ENCODE measurements at places on chromosomes 7 and 10.

GRCh38 chr7:68917041-68917651, 681.1 kb upstream of the AUTS2 start:
- peaks cover 5% of the 10 kb centered on the region for H3K27me3 ChIP-seq
- H3K4me3 ChIP-seq: no peak overlapping the region
- H3K36me3 ChIP-seq: no peaks in the 10 kb centered on the region

DNA sequence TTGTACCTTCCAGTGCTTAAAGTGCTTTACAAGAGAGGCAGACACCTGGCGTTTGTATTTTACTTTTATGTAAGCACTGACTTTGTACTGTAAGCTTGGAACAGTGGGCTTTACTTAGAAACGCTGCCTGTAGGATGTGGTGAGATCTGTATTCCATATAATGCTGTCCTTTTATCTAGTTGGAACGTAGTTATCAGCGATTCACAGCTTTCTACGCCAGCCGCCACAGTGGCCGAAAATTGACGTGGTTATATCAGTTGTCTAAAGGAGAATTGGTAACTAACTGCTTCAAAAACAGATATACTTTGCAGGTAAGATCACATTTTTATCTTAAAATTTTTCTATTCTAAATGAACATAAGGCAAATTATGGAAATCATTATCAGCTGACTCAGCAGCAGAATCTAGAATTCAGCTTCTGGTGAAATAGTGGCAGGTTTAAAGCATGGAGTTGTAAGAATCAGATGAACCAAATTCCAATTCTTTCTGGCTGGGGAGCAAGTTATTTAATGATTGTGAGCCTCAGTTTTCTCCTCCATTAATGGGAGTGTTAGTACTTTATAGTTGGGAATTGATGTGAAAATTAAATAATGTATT, 91.5 kb downstream of the CUL1 start:
- H3K4me3 ChIP-seq: no peak overlapping the region
- H3K4me1 ChIP-seq: no peaks in the 10 kb centered on the region

GRCh38 chr7:105779856-105780780, 96.3 kb downstream of the ATXN7L1 start:
- peaks cover 3% of the 10 kb centered on the region for H3K36me3 ChIP-seq
- no peaks in the 10 kb centered on the region for H3K27me3 ChIP-seq
- no peak overlapping the region for H3K27ac ChIP-seq
- peaks cover 18% of the 10 kb centered on the region for H3K4me1 ChIP-seq
- DNase-seq: no peak
- no peak overlapping the region for H3K4me3 ChIP-seq

DNA sequence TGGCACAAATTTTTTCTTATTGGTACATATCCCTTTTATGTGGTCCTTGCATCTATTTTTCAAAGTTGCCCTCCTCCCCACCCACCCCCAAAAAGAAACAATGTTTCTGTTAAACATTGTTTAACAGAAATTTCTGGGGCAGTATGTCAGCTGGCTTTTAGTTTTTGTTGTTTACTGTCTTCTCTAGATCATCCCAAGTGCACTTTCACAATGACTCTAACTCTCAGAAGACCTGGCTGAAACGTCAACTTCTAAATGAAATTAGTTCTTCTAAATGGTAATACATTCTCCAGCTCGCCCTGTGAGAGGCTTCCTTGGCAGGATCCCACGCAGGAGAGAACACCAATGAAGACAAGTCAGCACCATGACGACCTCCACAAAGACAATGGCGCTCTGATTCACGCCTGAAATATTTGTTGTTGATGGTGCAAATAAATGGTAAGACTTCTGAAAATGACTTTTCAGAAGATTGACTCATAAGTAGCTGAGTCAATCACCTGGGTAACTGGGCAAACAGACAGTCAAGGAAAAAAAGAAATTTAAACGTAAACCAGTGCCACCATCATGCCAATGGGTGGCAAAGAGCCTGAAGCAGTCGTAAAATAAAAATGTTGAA, 293.7 kb downstream of the FZD1 start:
- H3K4me1 ChIP-seq: peaks cover 4% of the 10 kb centered on the region
- no peaks in the 10 kb centered on the region for H3K36me3 ChIP-seq
- peaks cover 4% of the 10 kb centered on the region for H3K27me3 ChIP-seq
- peak overlapping the region; percentile 15 for H3K27ac ChIP-seq

- peak; percentile 63 for DNase-seq
- no peak overlapping the region for H3K4me3 ChIP-seq
- no peaks in the 10 kb centered on the region for H3K36me3 ChIP-seq
- H3K4me1 ChIP-seq: peaks cover 6% of the 10 kb centered on the region
- H3K27ac ChIP-seq: no peak overlapping the region
Observed at GRCh38 chr7:128347647-128348097, 4.0 kb upstream of the RBM28 start.

DNA sequence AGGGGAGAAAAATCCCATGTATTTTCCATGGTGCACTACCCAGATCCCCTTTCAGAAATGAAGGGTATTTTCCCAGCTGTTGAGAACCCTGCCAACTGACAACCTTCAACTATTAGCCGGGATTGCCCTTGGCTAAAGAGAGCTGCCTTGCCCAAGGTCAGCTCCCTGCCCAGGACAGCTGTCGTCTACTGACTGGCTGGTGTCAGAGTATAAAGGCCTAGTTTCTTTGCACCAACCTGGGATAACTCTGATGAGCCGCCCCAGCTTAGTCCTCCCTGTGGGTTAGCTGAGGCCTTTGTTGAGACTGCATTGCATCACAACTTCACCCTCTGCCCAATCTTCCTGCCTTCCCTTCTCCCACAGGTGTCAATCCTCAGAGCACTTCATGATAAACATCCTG, 147.2 kb upstream of the RHEB start:
- no peaks in the 10 kb centered on the region for H3K27me3 ChIP-seq
- H3K27ac ChIP-seq: no peak overlapping the region
- peaks cover 4% of the 10 kb centered on the region for H3K4me1 ChIP-seq

GRCh38 chr7:141708351-141708750, at the start of gene WEE2:
Gene WEE2 (plus strand): TSS chr7:141708353. CDS start chr7:141708759, 406 bp downstream.
- H3K27ac ChIP-seq: no peak within 1 kb of the TSS
- H3K36me3 ChIP-seq: no peaks in the 10 kb centered on the region
- H3K27me3 ChIP-seq: peaks cover 2% of the 10 kb centered on the region

DNA sequence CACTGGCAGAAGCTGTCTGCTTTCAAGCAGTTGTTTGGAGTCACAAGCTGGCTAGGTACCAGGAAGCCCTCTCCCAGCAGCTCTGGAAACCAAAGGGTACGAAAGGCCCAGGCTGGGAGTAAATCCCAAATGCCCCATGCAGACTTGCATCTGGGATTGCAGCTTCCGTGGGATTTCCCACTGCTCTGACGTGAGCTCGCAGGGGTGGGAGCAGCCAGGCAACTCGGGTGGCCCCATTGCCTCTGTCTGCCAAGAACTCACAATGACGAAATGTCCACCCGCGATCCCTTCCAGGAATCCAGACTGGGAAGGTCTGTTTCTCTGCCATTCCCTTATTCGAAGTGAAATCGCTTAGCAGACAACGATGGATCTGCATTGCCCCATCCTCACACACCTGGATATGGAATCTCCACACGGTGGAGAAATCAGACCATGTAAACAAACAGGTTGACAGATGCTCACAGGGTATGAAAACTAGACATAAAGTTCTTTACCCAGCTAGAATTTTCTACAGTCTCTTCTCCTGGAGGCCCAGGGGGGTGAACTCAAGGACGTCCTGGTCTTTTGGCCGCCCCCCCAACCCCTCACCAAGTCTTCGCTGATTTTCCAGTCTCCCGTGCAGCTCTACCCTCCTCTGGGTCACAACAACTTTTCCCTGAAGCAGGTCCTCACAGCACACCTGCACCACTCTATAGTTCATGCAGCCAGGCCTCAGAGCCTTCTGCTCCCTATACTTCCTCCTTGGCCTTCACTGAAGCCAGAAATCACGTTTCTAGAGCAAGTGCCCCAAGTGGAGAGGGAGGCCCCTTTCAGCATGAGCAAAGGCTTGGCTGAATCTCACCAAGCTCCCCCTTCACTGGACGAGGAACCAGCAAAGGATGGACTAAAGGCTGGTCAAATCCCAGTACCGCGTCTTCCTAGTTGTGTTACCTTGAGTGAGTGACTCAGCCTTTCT, 20.0 kb downstream of the SH3PXD2A start:
- no peak overlapping the region for H3K27ac ChIP-seq
- peaks cover 2% of the 10 kb centered on the region for H3K4me1 ChIP-seq
- DNase-seq: peak; percentile 84
- no peak overlapping the region for H3K4me3 ChIP-seq
- no peaks in the 10 kb centered on the region for H3K27me3 ChIP-seq
- H3K36me3 ChIP-seq: no peaks in the 10 kb centered on the region

DNA sequence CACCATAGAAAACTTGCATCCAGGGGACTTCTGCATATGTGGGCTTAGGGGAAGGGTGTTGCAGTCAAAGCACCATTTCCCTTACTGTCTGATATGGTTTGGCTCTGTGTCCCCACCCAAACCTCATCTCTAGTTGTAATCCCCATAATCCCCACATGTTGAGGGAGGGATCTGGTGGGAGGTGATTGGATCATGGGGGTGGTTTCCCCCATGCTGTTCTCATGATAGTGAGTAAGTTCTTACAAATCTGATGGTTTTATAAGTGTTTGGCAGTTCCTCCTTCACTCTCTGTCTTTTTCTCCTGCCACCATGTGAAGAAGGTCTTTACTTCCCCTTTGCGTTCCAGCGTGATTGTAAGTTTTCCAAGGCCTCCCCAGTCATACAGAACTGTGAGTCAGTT, 177.4 kb downstream of the ADK start:
- H3K27ac ChIP-seq: no peak overlapping the region
- no peak for DNase-seq
- no peaks in the 10 kb centered on the region for H3K36me3 ChIP-seq
- no peaks in the 10 kb centered on the region for H3K4me1 ChIP-seq
- no peak overlapping the region for H3K4me3 ChIP-seq

DNA sequence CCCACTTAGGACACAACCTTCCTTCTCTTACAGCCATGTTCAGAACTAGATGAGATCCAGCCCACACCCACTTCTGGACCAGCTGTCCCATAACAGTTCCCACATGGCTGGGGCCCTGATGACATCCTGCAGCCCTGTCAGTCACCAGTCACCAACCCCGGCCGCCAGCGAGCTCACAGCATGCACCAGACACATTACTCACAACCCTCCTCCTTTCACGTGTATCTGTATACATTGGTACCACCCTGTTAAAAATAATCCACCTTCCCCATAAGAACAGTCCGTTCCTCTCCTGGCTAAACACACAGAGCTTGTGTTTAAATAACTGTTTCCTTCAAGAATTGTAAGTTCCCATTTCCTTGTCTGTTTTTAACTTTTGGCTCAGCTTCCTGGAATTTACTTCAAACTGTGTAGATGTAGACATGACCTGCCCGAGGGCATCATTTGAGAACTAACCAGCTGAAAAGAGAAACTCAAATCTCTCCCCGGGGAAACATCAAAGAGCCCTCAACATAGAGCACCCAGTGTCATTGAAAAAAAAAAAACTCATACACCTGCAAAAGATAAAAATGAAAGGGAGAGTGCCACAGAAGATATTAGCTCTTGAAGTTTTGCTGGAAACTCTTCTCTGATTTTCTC, 26.0 kb upstream of the PRLHR start:
- no peaks in the 10 kb centered on the region for H3K4me1 ChIP-seq
- H3K36me3 ChIP-seq: no peaks in the 10 kb centered on the region
- H3K27me3 ChIP-seq: peaks cover 8% of the 10 kb centered on the region
- no peak overlapping the region for H3K27ac ChIP-seq

GRCh38 chr10:49577182-49577925, 32.8 kb upstream of the SLC18A3 start:
- H3K36me3 ChIP-seq: no peaks in the 10 kb centered on the region
- DNase-seq: no peak
- peaks cover 4% of the 10 kb centered on the region for H3K27me3 ChIP-seq
- peaks cover 2% of the 10 kb centered on the region for H3K4me1 ChIP-seq
- no peak overlapping the region for H3K4me3 ChIP-seq

DNA sequence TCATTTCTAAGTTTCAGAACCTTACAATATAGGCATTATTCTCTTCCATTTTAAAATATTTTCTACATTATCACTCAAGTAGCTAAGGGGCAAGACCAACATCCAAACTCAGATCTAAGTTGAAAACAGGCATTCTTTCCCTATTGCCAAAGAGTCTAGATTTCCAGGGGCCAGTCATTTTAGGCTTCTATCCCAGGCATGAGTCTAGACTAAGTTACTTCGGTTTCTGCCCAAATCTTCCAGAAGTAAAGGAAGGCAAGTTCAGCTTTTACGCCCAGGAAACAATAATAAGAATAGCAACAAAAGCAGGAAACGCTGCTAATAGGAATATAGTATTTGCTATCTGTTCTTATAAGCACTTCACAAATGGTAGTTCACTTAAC, 189.9 kb downstream of the DGKI start:
- no peaks in the 10 kb centered on the region for H3K36me3 ChIP-seq
- H3K27ac ChIP-seq: no peak overlapping the region

GRCh38 chr10:93947055-93947454, 46.7 kb upstream of the PLCE1 start:
- no peak overlapping the region for H3K4me3 ChIP-seq
- H3K27me3 ChIP-seq: no peaks in the 10 kb centered on the region
- DNase-seq: peak; percentile 44
- H3K36me3 ChIP-seq: no peaks in the 10 kb centered on the region
- H3K4me1 ChIP-seq: peaks cover 9% of the 10 kb centered on the region
- H3K27ac ChIP-seq: peak overlapping the region; percentile 94

DNA sequence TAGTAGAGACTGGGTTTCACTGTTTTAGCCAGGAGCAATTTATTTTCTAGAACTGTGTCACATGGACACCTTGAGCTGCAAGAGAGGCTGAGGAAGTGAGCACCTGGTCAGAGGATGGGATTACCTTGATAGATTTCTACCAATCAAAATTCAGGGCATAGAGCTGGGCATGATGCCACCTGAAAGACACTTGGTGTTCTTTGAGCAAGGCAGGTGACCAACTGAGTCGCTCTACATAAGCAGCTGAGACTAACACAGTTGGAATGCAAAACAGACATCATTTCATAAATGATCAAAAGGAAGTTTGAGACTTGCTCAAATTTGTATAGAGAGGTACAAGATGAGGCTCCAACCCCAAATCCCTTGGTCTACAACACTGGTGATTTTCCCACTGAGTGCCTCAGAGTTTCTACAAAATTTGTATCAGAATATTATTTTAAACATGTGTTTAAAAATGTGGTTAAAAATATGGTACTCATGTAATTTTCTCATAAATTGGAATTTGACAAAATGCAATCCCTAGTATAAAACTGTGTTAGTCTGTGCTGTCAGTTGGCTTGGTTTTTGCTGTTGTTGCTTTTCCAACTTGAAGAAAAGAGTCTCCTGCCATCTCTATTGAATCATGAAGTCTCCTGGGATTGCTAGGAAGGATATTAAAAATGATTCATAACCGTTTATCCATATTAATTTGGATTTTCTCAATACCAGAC, 156.4 kb upstream of the MDFIC start:
- no peaks in the 10 kb centered on the region for H3K4me1 ChIP-seq
- H3K4me3 ChIP-seq: no peak overlapping the region
- H3K27ac ChIP-seq: no peak overlapping the region
- H3K27me3 ChIP-seq: no peaks in the 10 kb centered on the region

- no peak overlapping the region for H3K27ac ChIP-seq
- peaks cover 2% of the 10 kb centered on the region for H3K27me3 ChIP-seq
- no peak overlapping the region for H3K4me3 ChIP-seq
- peaks cover 1% of the 10 kb centered on the region for H3K4me1 ChIP-seq
Observed at GRCh38 chr7:43308913-43309705, 196.7 kb downstream of the HECW1 start.
